ENCODE measurements at places on chromosomes 13 and 19. TPM values are rescaled to one million over a fixed set of nuclear protein-coding genes. Genes with fewer than 3 reads are reported as not detected.

GRCh38 chr13:33283195-33283911, 2.2 kb downstream of the STARD13 start:
- DNase-seq = peak; percentile 14

The ZNF730 gene
- total RNA-seq = not detected

The PINLYP gene
- 0.58 TPM for total RNA-seq

The SLITRK5 gene
- not detected for total RNA-seq

GRCh38 chr13:52104624-52105023, 24.2 kb downstream of the NEK5 start:
- no peak for DNase-seq

DNA sequence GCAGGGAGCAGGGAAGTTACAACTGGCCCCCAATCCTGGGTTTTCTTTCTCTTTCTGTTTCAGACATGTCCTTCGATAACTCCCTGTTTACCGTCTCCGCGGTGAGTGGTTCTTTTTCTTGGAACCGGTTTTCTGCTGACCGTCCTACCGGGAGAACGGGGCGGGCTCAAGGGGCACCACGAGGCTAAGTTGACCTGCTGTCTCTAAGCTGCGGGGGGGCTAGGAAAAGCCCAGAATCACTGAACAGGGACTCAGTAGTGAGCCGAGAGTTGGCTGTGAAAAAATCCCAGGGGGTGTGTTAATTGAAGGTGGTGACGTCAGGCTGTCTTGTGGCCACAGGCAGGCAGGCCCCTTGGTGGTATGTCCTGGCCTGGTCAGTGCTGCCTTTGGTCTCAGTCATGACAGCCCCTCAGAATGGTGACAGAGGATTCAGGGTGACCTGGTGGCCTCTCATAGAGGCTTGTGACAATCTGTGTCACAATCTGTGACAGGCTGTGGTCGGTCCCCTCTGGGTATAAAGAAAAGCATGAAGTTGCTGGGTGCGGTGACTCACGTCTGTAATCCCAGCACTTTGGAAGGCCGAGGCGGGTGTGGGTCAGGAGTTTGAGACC, 8.1 kb upstream of the CARM1 start:
- DNase-seq = peak; percentile 64

All from HT1080 (cell line).